ENCODE measurements at places on chromosomes 6 and 20. TPM values are rescaled to one million over a fixed set of nuclear protein-coding genes. Genes with fewer than 3 reads are reported as not detected.

- DNase-seq, result peak; percentile 48
- no peaks in the 10 kb centered on the region for H3K27me3 ChIP-seq
- peaks cover 31% of the 10 kb centered on the region for H3K36me3 ChIP-seq
- H3K4me1 ChIP-seq, result peaks cover 21% of the 10 kb centered on the region
- no peak overlapping the region for H3K27ac ChIP-seq
Observed at GRCh38 chr20:38751360-38751976, 3.2 kb downstream of the ACTR5 start.

- H3K4me1 ChIP-seq, result peaks cover 25% of the 10 kb centered on the region
- H3K27me3 ChIP-seq, result peaks cover under 1% of the 10 kb centered on the region
- H3K4me3 ChIP-seq, result peak overlapping the region; percentile 66
Observed at GRCh38 chr20:3471397-3472021, 691 bp downstream of the ATRN start.

GRCh38 chr6:79818471-79818870, 128.9 kb downstream of the ELOVL4 start:
- no peak for DNase-seq
- H3K4me1 ChIP-seq, result no peaks in the 10 kb centered on the region
- H3K4me3 ChIP-seq, result no peak overlapping the region
- H3K27me3 ChIP-seq, result no peaks in the 10 kb centered on the region

- no peak overlapping the region for H3K27ac ChIP-seq
- no peaks in the 10 kb centered on the region for H3K27me3 ChIP-seq
- peaks cover 10% of the 10 kb centered on the region for H3K36me3 ChIP-seq
- DNase-seq, result no peak
- peaks cover 60% of the 10 kb centered on the region for H3K4me1 ChIP-seq
Observed at GRCh38 chr20:49179368-49180277, 8.5 kb downstream of the STAU1 start.

- no peak overlapping the region for H3K4me3 ChIP-seq
- no peak for DNase-seq
- no peaks in the 10 kb centered on the region for H3K4me1 ChIP-seq
- no peak overlapping the region for H3K27ac ChIP-seq
- H3K36me3 ChIP-seq, result no peaks in the 10 kb centered on the region
Observed at GRCh38 chr6:19465256-19465655, 371.9 kb upstream of the ID4 start.

GRCh38 chr20:44166008-44166407, 21.0 kb downstream of the JPH2 start:
- no peak overlapping the region for H3K4me3 ChIP-seq
- DNase-seq, result no peak

- no peak overlapping the region for H3K4me3 ChIP-seq
- H3K4me1 ChIP-seq, result peaks cover 26% of the 10 kb centered on the region
Observed at GRCh38 chr6:90297867-90298381, 1.3 kb upstream of the BACH2 start.

SALL4 gene
- not detected for total RNA-seq

CFAP206 gene
- not detected for total RNA-seq

CPXM1 gene
- not detected for total RNA-seq

POM121L2 gene
- not detected for total RNA-seq

AIF1 gene
- total RNA-seq, result 5.2 TPM
